Substantia nigra (tissue), 51 donors: ENCODE measurements at places on chromosomes 3 and 15.
A peak's percentile ranks its signal among the peaks of the same experiment; 100 is the strongest.

- DNase-seq = no peak
These were observed 124.1 kb downstream of the TMEM108 start for GRCh38 chr3:133162265-133162664.

- no peak for DNase-seq
These were observed 23.0 kb downstream of the HES1 start for GRCh38 chr3:194158942-194159439.

DNA sequence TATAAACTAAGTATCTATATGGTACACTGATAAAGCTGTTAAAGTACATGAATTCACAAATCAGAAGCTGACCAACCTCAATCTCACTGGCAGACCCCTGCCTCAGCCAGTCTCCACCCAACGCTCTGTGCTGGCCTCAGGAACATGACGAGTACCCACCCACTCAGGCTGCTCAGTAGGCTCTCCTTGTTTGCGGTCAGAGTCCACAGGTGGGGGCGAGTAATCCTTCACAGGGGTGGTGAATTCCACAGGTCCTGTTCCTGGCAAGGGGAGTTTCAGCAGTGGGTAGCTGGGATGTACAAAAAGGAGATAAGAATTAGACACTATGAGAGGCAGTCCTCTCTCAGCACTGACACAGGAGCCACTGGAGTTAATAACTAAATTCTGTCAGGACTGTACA lies 40.9 kb downstream of the SCAP start:
- no peak for DNase-seq

DNA sequence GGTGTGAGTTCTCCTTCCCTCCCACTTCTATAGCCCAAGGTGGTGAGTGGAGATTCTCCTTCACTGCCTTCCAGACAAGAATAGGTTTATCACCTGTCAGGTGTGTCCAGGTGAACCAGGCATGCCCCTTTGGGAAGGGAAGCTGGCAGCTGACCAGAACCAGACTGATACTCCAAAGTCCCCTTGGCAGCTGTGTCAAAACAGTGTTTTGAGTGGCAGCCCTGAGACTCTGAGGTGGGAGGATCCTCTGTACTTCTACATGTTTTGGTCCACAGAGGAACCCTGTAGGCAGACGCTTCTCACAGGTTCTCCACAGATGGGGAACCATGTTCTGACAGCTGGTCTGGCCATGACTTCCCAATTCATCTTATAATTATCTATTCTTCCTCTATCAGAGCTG lies 30.1 kb downstream of the ISL2 start:
- DNase-seq = no peak

GRCh38 chr3:143856252-143856970 lies 8.1 kb upstream of the SLC9A9 start:
- no peak for DNase-seq

DNA sequence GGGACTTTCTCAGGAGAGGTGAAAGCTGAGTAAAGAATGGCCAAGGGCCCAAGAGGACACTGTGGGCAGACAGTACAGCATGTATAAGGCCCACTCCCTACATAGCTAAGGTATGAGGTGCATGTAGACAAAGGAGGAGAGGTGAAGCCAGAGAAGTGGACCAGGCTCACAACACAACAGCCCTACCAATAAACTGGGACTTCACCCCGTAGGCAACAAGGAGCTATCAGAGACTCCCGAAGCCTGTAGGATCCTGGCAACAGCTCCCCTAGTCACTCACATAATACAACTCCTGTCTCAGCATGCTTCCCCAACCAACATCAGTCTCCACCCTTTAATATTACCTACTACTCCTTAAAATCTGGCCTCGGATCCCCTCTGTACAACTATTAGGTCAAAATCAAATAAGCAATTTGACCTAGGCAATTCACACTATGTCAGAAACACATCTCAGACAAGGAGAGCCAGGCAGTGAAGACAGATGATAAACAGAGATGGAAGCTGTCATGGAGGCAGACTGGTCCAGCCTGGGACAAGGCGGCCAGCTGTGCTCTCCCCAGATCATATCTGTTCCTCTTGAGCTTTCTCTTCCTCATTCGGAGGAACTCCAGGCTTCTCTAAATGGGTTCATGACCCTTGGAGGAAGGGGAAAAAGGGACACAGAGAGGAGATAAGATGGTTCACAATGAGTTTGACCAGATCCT lies 1.4 kb downstream of the XXYLT1 start:
- no peak for DNase-seq

GRCh38 chr15:62932436-62932835 lies 110.1 kb upstream of the TPM1 start:
- DNase-seq = no peak

DNA sequence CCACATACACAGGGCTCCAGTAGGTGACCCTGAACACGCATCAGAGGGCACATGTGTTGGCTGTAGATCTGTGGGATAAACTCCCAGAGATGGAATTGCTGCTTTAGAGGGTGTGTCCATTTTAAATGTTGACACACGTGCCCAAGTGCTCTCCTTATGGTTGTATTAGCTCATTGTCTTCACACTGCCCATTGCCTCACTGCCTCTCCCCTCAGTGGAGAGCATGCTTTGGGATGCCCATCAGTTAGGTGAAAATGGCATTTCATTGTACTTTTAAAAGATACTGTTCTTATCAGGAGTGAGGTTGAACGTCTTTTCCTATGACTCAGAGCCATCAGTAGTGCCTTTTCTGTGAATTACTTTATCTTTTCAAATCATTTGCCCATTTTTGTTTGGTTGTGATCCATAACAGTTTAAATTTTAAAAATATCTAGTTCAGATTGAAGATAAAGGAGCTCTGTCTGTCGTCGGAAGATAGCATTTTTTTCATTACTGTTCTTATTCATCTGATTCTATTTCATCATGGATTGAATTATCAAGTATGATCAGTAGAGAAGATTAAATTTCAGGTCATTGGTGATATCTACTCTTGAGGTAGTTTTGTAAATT lies 120.7 kb downstream of the CHDH start:
- no peak for DNase-seq

- DNase-seq = no peak
These were observed 450.6 kb upstream of the TBL1XR1 start for GRCh38 chr3:177647876-177648275.

DNA sequence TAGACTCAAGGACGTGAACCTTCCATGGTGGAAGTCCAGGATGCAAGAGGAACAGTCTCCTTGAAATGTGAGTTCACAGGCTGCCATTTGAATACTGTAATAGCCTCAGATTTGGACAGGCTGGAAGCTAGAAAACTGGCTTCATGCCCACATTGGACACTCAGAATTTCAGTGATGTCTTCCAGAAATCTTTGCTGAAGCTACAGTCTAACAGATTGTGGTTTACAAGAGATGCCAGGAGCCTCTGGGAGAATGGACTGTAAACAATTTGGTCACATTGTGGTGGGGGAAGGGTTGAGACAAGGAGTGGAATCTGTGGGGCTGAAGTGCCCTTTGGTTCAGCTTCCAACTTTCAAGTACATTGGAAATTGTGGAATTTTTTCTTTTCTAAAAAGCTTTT lies 252.0 kb upstream of the PROK2 start:
- DNase-seq = no peak

DNA sequence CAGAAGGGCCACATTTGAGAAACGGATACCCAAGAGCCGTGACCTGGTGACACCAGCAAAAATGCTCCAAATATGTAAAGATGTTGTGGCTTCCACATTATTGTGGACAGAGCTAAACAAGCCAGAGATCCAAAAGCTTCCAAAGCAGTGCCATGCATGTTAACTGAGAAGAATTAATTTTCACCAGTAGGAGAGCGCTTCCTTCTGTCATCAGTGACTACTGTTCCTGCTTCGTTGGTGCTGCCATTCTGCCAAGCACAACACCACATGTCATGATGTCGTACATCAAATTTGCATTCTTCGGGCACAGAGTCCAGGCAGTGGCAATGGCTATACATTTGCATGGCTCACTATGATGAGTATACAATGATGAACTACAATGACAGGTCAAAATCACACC lies 19.1 kb upstream of the CHST2 start:
- DNase-seq = no peak

- no peak for DNase-seq
These were observed 55.9 kb downstream of the CLDN1 start for GRCh38 chr3:190266265-190266912.

GRCh38 chr15:50134524-50135024 lies 15.5 kb upstream of the ATP8B4 start:
- DNase-seq = no peak

- DNase-seq = no peak
These were observed 1021.0 kb downstream of the MCTP2 start for GRCh38 chr15:95252404-95252803.

- no peak for DNase-seq
These were observed 151.7 kb downstream of the ATG7 start for GRCh38 chr3:11423868-11424267.

GRCh38 chr3:85364296-85364909 lies 405.6 kb downstream of the CADM2 start:
- no peak for DNase-seq

DNA sequence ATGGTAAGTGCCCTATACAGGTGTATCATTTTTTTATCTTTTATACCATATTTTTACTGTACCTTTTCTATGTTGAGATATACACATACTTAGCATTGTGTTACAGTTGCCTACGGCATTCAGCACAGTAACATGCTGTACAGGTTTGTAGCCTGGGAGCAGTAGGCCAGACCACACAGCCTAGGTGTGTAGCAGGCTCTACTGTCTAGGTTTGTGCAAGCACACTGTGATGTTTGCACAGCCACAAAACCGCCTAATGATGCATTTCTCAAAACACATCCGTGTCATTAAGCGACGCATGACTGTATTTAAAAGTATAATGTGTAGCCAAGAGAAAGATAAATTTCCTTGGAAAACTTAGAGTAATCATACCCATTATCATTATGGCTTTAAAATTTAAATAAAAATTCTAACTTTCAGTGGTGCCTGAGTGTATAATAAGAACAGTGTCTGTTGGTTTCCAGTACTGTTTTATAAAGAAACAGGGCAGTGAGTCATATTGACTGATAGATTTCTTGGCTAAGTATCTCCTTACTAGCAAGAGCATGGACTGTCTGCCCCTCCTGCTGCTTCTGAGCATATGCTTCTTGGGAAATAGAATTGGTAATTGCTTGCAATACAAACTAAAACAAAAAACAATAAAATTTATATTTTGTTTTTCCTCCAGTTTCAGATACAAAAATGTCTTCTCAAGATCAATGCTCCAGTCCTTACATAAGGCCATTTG lies 18.3 kb downstream of the CALML4 start:
- DNase-seq = no peak

DNA sequence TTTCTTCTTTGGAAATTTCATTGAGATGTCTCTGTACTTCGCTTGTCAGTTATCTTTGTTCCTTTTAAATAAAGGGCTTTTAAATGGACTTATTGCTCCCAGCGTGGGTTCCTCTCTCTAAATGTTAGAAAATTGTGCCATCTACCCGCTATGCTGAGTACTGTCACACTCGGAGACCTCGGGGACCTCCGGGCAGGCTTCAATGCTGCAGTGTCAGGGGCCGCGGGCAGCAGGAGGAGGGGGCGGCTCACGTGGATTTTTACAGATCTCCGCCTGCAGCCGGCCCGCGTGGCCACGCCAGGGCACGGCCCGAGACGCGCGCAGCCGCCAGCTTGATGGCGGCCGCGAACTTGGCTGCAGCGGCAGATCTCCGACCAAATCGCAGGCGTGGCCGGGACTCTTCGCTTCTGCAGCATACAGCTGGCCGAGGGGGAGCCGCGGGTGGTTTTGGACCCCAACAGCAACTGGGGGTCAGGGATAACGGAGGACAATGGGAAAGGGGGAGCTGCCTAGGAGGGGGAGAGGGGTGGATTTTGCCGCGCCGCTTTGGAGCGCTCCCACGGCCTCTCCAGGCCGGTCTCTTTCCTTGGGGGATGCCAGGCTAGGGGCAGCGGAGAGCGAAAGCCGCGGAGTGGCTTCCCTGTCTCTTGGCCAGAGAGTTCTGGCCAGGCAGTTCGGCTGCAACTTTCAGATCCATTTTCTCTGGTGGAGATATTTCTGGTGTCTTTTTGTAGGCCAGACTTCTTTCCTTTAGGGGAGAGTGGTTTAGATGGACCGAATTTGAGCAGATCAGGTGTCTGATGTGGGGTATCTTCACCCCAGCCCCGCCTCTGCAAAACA lies 15.3 kb downstream of the NR2F2 start:
- DNase-seq = peak; percentile 48

DNA sequence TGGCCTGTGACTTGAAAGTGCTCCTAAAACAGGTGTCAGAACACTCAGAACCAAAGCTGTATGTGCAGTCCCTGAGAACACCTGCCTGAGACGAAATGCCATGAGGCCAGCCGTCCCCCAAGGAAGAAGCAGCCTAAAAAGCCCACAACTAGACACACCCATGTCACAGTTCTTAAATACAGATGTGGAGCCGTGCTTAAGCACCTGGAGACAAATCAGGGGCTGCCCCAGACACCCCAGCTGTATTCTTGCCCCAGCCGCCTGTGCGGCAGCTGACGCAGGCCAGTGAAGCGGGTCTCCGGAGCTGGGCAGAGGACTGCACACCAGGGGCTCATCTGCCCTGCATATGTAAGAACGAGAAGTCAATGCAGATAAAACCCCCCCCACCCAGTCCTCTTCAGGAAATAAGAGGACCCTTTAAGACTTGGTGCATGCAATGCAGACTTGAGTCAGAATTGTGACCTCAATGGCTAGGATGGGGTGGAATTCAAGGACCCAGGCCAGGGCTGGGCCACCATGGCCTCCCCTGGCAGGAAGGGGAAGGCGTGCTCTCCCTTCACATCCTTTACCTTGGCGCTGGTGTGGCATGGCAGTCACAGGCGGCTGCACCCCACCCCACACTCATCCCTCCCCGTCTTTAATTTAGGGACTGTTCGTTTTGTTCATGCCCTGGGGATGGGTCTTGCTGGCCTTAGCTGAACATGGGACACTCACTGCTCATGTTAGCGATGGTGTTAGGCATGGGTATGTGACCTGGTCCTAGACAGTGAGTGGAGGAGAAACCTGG lies 27.7 kb upstream of the PLXNA1 start:
- no peak for DNase-seq

- no peak for DNase-seq
These were observed 64.0 kb upstream of the AKAP13 start for GRCh38 chr15:85316244-85316934.

- no peak for DNase-seq
These were observed 44.8 kb downstream of the TM4SF18 start for GRCh38 chr3:149288655-149289054.

GRCh38 chr3:9810433-9810770 lies 340 bp downstream of the TTLL3 start:
- DNase-seq = no peak

DNA sequence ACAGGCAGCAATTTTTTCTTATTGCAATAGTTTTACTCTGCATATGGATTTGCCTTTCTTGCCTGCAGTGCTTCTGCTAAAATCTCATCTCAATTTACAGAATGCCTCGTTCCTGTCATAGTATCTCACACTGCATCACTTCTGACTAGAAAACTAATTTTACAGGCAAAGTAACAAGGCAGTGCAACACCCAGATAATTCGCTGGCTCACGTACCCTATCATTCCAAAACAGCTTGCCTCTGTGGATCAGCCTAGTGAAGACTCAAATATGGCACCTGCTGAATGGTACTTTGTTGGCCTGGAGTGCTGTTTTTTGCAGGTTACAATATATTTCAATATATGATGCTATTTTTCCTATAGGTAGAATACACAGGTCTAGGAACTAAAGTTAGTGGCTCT lies 5.3 kb downstream of the EIF5A2 start:
- DNase-seq = no peak
